ENCODE measurements at places on chromosomes 7 and 10.

DNA sequence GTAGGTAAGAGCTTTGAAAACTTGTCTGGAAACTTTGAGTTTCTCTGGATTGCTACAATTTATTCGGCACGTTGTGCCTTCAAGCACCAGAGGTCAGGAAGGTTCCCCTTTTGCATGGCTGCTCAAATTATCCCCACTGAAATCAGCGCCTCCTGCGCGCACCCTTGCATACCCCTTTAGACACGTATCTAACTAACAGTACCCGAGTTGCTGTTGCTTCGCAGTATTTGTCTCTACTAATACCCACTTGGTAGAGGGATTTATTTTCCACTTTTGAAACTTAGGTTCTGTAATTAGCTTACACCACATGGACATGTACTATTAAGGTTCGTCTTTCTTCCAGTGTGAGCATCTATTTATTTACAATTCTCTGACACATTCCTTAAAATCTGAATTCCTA, 1.6 kb downstream of the MEOX2 start:
- DNase-seq: no peak

GRCh38 chr10:124379609-124380193, 39.0 kb downstream of the OAT start:
- no peak for DNase-seq

DNA sequence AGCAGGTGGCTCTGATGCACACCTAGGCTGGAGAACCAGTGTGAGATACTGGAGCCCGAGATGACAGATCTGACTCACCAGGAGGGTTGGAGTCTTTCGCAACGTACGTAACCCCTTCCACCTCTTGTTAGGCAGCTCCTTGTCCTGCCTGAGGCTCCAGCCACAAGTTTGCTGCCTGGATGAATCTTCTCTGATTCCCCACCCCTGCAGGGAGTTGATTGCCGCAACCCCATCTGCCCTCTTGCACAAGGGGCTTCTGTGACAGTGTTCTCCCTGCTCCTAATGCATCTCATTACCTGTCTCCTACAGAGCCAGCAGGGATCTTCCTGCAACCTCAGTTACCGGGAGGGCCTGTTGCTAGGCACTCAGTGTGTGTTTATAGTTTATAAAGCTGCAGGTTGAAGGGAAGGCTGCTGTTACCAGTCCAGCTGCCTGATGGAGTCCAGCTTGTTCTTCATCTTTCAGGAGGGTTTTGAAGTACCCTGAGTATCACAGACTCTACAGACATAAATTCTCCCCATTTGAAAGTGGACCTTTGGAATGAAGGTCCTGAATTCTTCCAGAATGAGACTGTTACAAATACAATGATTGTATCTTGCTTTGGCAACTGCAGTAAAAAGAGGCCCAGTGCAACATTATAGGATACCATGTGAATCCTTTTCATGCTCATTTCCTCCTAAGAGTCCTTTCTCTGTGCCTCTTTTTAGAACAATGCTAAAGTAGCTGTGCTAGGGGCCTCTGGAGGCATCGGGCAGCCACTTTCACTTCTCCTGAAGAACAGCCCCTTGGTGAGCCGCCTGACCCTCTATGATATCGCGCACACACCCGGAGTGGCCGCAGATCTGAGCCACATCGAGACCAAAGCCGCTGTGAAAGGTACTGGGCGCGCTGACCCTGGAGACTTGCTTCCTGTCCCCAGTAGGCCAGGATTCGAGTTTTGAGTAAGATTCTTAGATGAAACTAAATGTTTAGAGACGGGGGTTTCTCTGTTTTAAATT, 6.5 kb downstream of the MDH2 start:
- no peak for DNase-seq

GRCh38 chr10:113071446-113071845, 121.4 kb downstream of the TCF7L2 start:
- DNase-seq: no peak

GRCh38 chr7:37728747-37729146, 45.2 kb downstream of the GPR141 start:
- no peak for DNase-seq

DNA sequence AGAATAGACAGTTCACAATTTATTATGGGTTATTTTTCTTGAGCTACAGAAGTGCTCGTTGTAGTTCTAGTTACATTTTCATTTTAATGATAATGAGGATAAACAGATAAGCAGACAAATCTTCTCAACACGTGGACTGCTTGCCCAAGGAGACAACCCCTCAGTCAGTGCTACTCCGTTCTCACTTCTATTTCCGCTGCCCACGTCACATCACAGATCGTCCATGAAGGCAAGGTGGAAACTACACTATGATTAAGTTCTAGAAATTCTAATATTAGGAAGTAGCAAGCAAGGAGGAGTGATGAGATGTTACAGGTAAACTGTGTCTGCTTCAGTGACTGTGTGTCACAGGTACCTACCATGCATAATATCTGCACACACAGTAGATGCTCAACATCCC, 210.5 kb downstream of the CHCHD3 start:
- no peak for DNase-seq

DNA sequence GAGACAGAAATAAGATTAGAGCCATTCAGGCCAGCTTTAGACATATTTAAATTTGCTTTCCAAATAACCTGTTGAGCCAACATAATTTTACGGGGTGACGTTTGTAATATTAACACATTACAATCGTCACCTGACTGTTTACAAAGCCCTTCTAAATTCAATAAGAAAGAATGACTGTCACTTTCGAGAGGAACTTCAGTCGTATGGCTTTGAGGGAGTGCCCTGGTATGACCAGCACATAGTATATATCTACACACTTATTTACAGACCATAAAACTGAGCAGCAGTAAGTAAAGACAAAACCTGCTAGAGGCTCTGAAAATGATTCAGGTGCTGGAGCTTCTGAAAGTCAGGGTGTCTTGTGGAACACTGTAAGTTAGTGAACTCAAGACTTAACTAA, 62.4 kb downstream of the BLNK start:
- no peak for DNase-seq

GRCh38 chr7:87853237-87853864, 22.8 kb downstream of the SLC25A40 start:
- DNase-seq: no peak

DNA sequence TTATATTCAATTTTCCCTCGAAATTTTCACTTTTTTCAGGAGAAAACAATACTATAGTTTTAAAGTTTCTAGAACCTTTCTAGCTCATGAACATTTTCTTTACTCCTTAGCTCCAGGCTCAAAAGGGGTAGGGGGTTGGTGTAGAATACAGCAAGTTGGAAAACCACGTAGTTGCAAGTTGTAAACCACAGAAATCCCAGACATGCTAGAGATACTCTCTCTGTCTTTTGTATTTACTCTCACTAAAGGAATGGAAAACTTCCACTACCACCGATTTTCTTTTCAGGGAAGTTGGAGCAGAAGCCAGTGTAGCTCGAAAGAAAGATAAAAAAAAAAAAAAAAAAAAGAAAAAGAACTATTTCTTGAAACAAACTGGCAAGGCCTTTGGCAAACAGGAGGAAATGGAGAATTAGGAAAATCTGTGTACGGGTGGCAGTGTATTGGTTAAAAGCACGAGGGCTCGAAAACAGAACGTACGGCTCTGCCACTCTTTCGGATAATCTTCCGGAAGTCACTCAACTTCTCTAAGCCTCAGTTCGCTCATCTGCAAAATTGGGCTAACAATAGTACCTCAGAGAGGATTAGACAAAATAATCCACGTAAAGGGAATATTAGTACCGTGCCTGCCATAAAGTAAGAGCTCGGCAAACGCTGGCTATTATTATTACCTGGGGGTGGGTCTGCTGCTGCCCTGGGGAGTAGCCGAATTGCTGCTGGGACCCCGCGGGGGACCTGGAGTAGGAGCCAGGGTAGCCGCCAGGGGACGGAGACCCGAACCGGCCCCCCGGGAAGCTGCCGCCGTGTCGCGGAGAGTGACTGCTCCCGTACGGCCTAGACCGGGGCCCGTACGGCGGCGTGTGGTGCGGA, 628 bp downstream of the MPLKIP start:
- no peak for DNase-seq

- no peak for DNase-seq
Measured at GRCh38 chr10:80856186-80856585, 318.5 kb downstream of the SH2D4B start.

DNA sequence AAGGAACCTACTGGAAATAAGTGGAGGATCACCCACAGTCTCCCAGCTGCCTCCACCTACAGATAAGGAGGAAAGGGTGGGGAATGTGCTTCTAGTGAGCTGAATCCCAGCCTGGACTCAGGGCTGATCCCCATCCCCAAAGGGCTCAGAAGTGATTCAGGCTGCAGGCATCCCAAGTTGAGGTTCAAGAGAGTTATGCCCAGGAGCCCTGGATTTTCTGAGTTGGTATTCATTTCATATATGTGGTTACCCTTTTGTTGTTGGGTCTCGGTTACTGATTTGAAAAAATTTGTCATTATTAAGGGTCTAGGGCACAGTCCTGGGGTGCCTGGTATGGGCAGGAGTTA, 30.0 kb upstream of the SRGN start:
- DNase-seq: no peak

- DNase-seq: no peak
Measured at GRCh38 chr7:115300231-115300870, 378.5 kb downstream of the MDFIC start.

- no peak for DNase-seq
Measured at GRCh38 chr10:30036811-30037210, 22.6 kb downstream of the JCAD start.

DNA sequence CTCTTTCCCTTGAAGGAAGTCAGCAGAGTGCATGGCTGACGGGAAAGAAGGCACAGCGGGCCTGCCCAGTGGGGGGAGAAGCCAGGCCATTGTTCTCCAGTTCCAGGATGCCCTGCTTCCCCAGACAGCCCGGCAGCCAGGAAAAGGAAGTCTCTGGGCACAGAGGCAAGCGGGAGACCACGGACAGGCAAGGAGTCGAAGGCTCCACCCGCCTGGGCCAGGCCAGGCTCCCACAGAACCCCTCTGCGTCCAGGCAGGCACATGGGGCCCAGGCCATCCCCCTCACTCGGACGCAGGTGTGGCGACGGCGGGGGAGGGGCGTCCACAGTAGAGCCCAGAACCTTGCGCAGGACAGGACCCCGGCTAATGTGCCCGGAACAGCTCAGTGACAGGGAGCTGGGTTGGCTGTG, 8.7 kb downstream of the GPR146 start:
- no peak for DNase-seq

- no peak for DNase-seq
Measured at GRCh38 chr7:44561962-44562621, 11.6 kb downstream of the DDX56 start.

GRCh38 chr7:128171342-128171918, 69.6 kb upstream of the LEP start:
- no peak for DNase-seq

DNA sequence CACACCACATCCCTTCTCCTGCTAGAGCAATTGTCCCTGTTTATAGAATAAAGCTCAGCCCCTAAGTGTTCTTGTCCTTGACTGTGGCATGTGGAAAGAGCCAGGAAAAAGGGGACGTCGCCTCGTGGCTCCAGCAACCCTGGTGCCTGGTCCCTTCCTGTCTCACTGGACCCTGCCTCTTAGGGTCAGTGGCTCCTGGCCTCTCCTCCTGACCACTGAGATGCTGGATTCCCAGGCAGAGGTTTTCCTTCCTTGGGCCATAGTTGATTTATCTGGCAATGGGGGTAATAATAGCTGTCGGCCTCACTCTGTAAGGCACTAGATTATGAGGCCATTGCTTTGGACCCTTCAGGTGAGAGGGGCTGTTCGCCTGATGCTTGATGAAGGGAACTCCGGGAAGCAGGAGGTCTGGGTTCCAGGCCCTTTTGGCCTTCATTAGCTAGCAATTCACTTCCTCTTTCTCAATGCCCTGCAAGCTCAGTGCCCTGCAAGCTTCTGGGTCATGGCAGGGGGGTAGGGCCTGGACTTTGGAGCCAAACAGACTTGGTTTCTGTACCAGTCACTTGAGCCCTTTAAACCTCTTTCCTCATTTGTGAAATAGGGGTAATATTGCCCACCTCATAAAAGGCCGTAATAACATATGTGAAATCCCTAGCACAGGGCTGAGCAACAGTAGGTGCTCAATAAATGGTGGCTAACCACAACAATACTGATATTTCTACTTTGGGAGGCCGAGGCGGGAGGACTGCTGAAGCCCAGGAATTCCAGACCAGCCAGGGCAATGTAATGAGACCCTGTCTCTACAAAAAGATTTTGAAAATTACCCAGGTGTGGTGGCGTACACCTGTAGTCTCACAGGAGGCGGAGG, 1.1 kb downstream of the ASL start:
- DNase-seq: no peak

DNA sequence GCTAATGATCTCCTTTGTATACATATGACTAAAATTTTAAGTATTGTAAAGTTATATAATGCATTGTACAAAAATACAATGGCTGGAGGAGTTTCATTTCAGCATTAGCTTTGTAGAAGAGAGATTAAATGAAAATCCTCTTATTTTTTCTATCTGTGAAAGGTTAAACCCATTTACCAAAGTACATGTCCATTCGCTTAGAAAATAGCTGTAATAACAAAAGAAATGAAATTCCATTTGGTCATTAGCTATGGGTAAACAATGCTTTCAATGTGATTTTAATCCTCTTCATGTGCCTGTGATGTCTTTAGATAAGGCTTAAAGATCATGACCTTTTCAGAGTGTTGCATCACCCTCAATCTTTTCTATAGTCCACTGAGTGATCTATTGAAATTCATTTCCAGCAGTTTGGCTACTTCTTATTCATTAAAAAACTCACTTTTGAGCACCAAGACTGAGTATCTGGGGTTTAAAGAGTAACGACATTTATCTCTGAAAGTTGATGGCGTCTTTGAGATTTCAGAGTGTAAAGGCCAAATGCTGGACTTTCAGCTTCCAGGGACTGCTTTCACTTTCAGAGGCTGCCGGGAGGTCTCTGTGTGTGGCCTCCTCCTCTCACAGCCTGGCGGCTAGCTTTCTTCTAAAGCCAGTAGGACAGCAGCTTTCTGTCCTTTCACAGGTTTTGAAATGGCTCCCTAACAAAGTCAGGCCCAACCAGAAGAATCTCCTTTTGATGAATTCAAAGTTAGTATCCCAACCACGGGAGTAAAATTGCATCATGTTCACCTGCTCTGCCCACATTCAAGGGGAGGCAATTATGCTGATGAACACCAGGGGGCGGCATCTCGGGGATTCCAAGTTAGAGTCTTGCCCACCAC, 701.4 kb upstream of the COBL start:
- DNase-seq: no peak

DNA sequence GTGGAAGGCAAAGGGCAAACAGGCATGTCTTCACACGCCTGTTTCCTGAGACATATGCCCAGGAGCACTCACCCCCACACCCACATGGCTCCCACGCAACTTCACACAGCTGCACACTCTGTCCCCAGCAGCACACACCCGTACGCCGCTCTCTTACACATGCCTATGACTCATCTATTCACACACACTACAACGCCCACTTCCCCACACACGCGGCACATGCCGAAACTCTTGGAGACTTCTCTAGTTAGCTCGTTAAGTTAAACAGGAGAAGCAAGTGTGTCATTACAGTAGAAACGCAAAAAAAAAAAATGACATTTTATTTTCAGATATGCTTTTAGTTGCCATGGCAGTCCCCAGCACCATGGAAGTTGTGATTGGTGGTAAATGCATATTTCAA, 6.7 kb downstream of the CALN1 start:
- DNase-seq: no peak

- DNase-seq: no peak
Measured at GRCh38 chr10:133104963-133105640, 17.4 kb downstream of the ADGRA1 start.
